ENCODE measurements at places on chromosomes 6 and 20. TPM values are rescaled to one million over a fixed set of nuclear protein-coding genes. Genes with fewer than 3 reads are reported as not detected.

The HIVEP2 gene
- 1.9 TPM for total RNA-seq

The SYNGAP1 gene
- 1.6 TPM for total RNA-seq

The VSX1 gene
- not detected for total RNA-seq

The C20orf96 gene
- 3.4 TPM for total RNA-seq

The GJA10 gene
- not detected for total RNA-seq

The NNAT gene
- not detected for total RNA-seq

The FAM184A gene
- 0.18 TPM for total RNA-seq
